ENCODE measurements at places on chromosomes 11 and 22.
A peak's percentile ranks its signal among the peaks of the same experiment; 100 is the strongest.

GRCh38 chr11:127130321-127130720, 129.8 kb upstream of the KIRREL3 start:
- DNase-seq: no peak

DNA sequence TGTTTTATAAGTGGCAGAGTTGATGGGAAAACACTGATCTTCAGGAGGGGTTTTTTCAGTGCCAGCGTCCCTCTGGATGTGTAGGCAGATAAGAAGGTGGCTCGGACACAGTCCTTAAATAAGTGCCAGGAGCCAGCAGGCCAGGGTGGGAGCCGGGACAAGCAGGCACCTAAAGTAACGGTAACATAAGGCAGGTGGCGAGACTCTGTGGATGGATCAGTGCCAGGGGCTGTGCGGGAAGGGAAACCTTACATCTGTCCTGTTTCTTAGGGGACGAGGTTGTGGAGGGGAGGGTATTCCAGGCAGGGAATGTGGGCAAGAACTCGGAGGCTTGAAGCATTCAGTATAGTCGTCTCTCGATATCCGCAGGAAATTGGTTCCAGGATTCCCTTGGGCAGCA, 15.9 kb downstream of the BCR start:
- DNase-seq: no peak

DNA sequence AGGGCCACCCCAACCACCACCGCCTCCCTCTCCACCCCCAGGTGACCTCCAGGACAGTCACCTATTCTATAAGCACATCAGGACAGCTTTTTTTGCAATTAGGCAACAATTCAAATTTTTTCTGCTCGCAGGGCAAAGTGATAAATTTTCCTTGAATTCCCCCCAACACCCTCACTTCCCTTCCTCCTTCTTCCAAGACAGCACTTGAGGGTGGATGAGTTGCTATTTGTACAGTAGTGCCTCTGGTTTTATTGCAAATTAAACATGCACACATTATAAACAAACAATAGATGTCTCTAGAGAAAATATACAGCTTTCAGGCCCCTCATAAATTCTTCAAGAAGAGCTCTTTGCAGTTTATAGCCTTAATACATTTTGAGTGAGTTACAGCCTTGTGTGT, 80.9 kb upstream of the USP47 start:
- no peak for DNase-seq

DNA sequence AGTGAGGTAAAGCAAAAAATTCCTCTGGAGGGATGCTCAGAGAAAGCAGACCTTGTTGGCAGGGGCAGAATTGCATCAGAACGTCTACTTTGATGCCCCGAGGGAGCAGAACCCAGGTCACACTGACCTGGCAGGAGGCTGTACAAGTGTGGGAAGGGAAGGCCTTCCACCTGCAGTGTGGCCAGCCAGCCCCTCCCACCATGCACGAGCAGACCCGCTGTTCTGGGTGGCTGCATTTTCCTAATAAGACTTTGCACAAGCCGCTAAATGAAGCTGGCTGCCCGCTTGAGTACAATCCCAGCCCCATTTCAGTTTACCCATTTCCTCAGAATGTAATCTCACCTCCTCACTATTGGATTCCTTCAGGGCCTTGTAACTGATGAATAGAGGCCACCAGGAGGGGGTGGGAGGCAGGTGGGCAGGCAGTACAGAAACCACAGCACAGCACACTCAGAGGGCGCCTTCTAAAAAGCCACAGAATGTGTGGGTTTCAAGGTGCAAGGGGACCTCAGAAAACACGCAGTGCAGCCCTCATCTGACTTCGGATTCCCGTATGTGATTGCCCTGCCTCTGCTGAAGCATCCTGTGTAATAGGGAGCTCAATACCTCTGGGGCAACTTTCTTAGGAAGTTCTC, 316.6 kb downstream of the OPCML start:
- no peak for DNase-seq

DNA sequence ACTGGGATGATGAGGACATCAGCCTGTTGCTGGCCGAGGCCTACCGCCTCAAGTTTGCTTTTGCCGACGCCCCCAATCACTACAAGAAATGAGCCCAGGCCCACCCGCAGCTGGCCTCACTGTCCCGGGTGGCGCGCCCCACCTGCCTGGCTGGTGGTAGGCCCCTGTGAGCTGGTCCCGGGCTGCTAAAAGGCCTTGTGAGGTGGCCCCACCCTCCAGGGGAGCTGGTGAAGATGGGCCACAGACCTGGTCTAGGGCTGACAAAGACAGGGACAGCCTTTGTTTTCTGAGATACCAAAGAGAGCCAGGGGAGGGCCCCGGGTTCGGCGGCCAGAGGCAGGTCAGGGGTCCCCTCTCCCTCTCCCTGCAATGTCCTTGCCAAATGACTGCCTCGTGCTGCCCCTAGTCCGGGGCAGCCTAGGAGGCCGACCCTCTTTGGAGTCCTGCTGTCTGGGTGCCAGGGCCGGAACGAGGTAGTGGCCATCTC, 411.1 kb downstream of the TBC1D22A start:
- DNase-seq: peak; percentile 11

DNA sequence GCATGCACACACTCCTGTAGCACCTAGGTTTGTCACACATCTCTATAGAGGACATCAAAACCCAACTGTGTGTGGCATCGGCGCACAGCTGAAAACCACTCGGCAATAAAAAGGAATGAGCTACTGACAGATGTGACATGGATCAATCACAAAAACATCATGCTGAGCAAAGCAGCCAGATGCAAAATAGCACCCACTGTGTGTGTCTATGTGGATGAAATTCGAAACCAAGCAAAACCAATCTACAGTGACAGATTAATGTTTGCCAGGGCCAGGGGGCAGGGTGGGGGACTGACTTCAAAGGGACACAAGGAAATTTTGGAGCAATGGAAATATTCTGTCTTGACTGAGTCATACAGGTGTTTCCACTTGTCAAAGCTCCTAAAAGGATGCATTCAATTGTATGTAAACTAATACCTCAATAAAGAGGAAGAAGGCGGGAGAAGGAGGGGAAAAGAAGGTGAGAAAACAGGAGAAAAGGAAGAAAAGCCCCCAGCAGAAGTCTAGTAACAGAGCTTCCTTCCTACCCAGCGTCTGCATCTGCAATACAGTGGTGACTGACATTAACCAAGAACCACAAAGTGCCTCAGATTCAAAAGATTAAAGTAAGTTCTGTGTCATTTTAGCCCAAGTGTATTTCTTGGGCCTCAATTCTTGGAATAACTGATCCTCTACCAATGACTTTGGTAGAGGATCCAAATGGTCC, 49.8 kb downstream of the PACSIN2 start:
- DNase-seq: peak; percentile 24

DNA sequence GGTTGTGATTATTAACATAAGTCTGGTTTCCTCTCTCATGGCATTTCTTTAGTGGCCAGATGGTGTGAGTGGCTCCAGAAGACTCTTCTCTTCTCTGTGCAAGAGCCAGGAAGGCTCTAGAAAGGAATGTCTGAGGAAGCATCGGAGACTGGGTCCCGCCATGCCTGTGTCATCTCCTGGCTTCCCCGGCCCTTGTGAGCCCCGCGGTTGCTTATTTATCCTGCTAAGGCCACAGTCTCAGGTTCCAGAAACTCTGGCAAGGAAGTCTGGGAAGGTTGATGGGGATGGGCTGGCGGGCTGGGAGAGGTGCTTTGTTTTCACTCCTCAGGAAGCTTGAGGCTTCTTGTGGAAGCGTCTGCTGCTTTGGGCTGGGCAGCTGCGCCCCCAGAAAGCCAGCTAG, 18.9 kb downstream of the BCR start:
- no peak for DNase-seq

DNA sequence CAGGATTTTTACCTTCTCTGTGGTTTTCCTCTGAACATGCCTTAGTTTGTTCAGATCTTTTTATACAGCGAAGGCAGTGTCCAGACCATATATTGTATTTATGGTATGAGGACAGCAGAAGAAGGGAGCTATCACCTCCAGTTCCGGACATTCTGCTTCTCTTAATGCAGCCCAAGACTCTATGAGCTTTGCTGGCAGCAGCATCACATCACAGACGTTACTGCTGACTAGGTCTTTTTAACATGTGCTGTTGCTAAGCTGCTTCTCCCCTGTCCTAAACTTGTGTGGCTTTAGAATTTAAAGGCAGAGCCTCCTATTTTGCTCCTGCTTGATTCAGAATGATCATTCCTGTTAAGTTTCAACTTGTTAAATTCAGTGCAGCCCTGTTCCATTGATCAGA, 13.4 kb downstream of the MICAL2 start:
- DNase-seq: no peak

GRCh38 chr11:27216270-27217149, 146.5 kb downstream of the CCDC34 start:
- DNase-seq: no peak
